Choroid plexus epithelial cell (primary cell): ENCODE measurements at places on chromosomes 13 and 19.

- peak; percentile 48 for DNase-seq
These were observed 15.4 kb upstream of the SBNO2 start for GRCh38 chr19:1189419-1189818.

DNA sequence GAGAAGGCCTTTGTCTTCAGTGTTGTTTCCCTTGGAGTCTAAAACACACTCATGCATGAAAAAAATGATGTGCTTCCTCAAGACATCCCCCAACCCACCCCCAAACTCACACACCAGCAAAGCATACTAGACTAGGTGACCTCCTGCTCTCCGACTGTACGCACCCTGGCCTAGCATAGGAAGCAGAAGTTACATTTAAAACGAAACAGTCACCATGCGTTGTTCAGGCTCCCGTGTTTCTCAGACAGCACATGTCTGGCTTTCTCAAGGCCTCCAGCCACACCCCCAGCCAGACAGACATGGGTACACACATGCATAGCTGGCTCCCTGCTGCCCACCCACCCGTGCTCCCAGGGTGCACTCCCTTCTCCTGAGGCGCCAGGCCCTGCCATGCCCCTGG, 28.7 kb upstream of the C1QTNF9 start:
- DNase-seq: no peak

DNA sequence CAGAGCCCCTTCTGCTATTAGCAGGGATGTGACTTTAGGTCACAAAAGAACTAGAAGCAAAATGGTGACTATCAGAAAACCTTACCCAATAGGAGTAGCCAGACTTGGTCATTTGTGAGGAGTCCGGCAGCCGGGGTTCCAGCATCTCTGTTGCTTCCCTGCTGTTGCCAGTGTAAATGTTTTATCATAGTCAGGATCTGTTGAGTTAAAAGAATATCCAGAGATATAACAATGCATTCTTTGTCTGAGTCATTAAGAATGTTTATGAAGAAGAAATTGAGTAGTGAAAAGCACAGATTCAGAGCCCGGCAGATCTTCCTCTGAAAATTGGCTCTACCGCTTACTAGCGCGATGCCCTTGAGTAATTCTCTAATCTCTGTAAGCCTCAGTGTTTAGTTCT, 84.2 kb downstream of the COL4A2 start:
- DNase-seq: peak; percentile 67

DNA sequence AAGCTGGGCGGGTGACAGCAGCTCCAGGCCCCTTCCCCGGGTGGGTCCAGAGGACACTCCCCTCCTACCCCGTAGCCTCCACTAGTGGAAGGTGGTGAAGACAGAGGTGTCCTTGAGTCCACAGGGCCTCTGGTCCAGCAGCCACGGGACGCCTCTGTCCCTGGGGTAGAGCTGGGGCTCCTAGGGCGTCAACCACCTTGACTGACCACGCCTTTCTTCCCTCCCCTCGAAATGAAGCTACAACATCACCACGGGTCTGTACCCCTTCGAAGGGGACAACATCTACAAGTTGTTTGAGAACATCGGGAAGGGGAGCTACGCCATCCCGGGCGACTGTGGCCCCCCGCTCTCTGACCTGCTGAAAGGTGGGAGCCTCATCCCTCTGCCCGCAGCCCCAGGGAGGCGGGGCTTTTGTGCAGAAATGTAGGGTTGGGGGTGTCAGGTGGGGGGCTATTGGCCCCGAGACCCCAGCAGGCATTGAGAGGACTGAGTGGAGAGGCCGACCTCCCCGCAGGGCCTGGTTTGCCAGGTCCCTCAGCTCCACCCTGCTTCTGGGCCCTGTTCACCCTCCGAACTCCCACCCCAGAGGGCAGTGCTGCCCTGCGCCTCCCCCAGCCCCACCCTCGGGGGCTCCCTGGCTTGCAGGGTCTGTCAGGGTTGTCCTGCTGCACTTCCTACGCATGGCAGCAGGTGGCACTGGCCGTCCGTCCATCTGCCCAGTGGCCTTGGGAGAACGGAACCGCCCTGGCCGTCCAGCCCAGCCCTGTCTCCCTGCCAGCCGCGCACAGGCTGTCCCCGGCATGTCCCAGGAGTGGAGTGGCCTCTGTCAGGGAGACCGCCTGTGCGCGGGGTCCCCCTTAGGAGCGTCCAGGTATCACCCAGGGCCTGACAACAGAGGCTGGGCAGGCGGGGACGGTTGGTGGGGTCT, 15.7 kb downstream of the STK11 start:
- DNase-seq: peak; percentile 62

DNA sequence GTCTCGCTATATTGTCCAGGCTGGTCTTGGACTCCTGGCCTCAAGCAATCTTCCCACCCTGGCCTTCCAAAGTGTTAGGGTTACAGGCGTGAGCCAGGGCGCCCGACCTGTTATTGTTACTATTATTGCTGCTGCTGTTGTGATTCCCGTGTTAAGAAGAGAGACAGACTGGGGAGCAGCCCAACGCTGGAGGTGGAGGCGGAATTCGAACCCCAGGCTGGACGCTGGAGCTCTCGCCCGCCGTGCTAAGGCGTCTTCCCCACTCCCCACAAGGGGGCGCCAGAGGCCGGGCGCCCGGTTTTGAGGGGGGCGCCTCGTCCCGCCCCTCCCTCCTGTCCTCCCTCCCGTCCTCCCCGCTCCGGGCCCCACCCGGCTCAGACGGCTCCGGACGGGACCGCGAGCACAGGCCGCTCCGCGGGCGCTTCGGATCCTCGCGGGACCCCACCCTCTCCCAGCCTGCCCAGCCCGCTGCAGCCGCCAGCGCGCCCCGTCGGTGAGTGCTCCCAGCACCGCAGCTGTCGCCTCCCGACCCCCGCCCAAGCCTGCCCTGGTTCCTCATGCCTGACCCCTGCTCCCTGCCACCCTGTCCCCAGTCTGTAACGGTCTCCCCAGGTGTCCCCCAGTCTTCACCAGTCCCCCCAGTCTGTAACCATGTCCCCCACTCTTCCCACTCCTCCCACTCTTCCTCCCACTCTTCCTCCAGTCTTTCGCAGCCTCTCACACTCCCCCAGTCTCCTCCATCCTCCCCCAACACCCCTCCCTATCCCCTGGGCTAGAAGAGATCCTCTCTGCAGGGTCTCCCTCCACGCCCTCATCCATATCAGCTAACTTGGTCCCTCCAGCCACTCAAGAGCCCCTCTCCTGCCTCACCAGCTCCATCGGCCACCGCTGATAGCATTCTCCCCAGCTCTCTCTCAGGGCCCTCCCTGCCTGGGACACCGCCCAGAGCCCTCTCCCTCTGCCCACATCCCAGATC, at the start of gene EHD2:
Gene EHD2 (plus strand): TSS at position 377 of the 976 bp plus-strand sequence. CDS start 3,191 bp downstream, outside the sequence.
- peak; percentile 81 for DNase-seq
